Right atrium auricular region (tissue), 2 donors: ENCODE measurements at places on chromosomes 11 and 22.

- no peak for DNase-seq
These were observed 14.8 kb downstream of the IGLL5 start for GRCh38 chr22:22902247-22903001.

GRCh38 chr11:11476971-11477645, 124.1 kb upstream of the CSNK2A3 start:
- no peak for DNase-seq

- DNase-seq, result no peak
These were observed 87.7 kb upstream of the BIRC3 start for GRCh38 chr11:102229510-102230123.

DNA sequence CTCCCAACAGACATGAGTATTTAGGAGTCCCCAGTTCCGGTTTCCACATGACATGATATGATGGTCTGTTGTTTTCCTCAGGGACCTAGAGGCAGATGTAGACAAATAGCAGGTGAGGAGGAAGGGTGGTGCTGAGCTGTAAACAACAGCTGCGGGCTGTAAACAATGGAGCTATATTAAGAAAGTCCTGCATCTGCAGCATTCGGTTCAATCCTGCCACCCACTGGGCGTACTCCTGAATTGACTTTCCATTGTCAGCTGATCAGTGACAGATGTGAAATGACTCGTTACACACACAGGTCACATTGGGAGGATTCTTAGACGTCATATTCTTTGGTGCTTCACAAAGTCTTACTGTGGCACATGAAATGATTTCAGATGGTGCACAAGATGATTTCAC, 26.8 kb upstream of the RAG1 start:
- no peak for DNase-seq

DNA sequence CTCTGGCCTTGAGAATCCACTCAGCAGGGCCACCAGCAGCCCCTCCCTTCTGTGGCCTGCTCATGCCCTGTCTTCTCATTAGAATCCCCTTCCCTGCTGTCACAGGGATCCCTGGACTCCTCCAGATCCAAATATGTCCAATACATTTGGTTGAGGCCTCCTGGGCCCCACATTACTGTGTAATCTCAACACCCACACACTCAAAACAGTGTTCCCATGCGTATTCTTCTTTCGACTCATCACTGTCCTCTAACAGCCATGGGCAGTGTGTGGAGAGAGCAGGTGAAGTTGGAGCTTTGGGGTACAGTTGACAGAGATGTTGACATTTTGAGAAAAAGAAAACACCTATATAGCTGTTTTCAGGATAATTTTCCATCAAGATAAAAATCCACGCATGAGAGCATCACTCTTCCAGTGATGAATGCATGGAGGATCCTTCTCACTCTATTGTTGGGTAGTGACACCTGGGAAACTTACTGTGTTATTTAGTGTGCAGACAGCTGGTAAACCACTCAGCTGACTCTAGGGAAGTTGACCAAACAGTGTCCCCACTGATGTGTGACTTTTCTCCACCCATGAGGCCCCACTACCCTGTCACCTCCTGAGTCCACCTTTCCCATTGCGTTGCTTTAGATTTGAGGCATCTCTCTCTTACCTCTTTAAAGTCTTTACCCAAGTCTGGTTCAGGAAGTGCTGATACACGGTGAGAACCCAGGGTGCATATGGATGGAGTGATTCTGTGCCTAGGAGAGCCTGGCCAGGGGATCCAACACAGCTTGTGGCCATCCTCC, 28.7 kb upstream of the VPREB1 start:
- no peak for DNase-seq

DNA sequence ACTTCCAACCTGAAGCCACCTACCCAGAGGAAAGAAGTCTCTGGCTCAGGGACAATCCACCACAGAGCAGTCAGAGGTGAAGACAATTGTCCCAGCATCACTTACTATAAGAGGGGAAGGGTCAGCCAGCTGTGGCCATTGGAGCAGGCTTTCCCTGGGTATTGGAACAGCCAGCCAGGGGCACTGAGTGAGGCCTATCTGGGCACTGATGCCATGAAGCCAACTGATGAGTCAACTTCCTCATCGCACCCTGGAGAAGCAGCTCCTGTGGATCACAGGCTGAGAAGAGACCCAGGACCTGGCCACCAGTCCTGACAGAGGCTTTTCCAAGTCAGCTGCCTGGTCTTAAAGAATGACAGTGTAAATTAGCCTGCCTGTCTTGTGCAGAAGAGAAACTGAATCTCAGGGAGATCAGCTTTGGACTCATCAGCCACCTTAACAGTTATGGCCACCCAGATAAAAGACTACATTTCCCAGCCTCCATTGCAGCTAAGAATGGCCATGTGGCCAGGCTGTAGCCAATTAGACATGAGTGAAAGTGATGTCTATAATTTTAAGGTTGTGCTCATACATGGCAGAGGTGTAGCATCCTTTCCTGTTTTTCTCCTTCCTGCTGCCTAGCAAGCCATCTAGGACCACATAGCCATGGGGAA, 19.0 kb downstream of the CHST1 start:
- DNase-seq, result no peak

DNA sequence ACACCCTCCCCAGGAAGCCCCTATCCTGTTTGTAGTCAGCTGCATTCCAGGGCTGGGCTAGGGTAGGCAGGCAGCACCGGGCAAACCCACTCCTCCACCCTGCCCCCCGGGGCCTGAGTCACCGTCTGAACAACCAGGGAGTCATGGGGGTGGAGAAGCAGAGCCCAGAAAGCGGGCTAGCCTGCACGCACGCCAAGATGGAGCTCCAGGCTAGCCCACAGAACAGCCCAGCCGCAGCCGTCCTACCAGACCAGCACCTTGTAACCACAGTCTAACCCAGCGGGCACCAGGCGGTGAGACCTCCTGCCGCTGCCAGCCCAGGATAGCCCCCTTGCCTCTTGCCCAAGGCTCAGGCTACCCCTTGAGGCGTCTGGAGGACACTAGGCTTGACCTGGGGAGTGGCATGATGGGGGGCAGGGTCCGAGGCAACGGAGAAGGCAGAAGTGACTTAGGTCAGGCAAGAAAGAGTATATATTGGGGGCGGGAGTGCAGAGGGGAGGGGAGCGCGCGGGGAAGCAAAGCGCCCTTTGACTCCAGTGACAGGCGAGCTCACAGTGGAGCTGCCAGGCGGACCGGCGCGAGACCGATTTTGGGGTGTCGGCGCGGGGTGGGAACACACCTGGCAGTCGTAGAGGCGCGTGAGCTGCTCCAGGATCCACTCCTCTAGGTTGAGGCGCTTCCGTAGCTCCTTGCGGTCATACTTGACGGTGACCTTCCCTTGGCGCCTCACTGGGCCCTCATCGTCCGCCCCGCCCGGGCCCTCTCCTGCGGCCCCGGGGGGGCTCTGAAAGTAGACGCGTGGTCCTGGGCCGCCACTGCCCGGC, 734 bp downstream of the PPP1R14B start:
- DNase-seq, result peak; percentile 88

- DNase-seq, result no peak
These were observed 566.4 kb downstream of the METTL15 start for GRCh38 chr11:28674433-28675103.

- DNase-seq, result no peak
These were observed 644 bp upstream of the NDUFV1 start for GRCh38 chr11:67606093-67606491.

DNA sequence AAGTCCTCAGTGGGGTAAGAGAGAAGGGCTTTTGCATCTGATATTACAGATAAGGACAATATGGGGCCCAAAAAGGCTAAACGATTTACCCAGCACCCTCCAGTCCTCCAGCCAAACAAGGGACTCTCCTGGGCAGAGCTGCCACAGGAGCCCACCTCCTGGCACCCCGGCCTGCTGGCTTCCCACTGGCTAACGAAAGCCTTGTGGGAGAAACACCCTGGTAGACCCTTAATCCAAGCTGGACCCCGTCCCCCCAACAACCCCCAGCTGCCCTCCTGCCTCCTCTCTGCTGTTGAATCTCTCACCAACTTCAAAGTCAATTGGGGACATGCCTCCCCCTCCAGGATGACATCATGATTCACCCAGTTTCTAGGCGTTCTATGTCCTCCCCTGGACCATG, 10.8 kb downstream of the C1QTNF6 start:
- no peak for DNase-seq

- no peak for DNase-seq
These were observed 7.8 kb downstream of the OPCML start for GRCh38 chr11:133524488-133524887.

- DNase-seq, result no peak
These were observed 43.5 kb upstream of the GNAZ start for GRCh38 chr22:23026777-23027176.
